Naive thymus-derived CD8-positive, alpha-beta T cell (primary cell): ENCODE measurements at places on chromosomes 13 and 19. TPM values are rescaled to one million over a fixed set of nuclear protein-coding genes. Genes with fewer than 3 reads are reported as not detected.

TGFBR3L gene
- 0.57 TPM for total RNA-seq

- H3K27ac ChIP-seq, result no peak overlapping the region
- no peak for DNase-seq
- peaks cover 8% of the 10 kb centered on the region for H3K4me1 ChIP-seq
- no peak overlapping the region for H3K4me3 ChIP-seq
- peaks cover 32% of the 10 kb centered on the region for H3K27me3 ChIP-seq
Measured at GRCh38 chr19:41479757-41480191, 36.8 kb downstream of the ERICH4 start.

- no peaks in the 10 kb centered on the region for H3K27me3 ChIP-seq
- H3K4me3 ChIP-seq, result no peak overlapping the region
- H3K4me1 ChIP-seq, result peaks cover 5% of the 10 kb centered on the region
- H3K36me3 ChIP-seq, result peaks cover 24% of the 10 kb centered on the region
- H3K27ac ChIP-seq, result no peak overlapping the region
- no peak for DNase-seq
Measured at GRCh38 chr19:5103061-5103701, 134.3 kb downstream of the KDM4B start.

- peaks cover 4% of the 10 kb centered on the region for H3K4me1 ChIP-seq
- peaks cover 14% of the 10 kb centered on the region for H3K27me3 ChIP-seq
- no peaks in the 10 kb centered on the region for H3K36me3 ChIP-seq
- no peak for DNase-seq
Measured at GRCh38 chr13:112643759-112644459, 45.9 kb upstream of the ATP11A start.
